Muscle of leg (tissue), 16 donors: ENCODE measurements at places on chromosomes 5 and 9. TPM values are rescaled to one million over a fixed set of nuclear protein-coding genes. Genes with fewer than 3 reads are reported as not detected.

Gene SPATA31E1
- not detected for total RNA-seq

Gene PCDHA7
- 0.13 TPM for total RNA-seq

Gene PGM5
- 61.0 TPM for total RNA-seq

Gene PCDHGB3
- 1.7 TPM for total RNA-seq

Gene MEIKIN
- not detected for total RNA-seq

Gene NUP214
- 21.2 TPM for total RNA-seq

Gene SPINK6
- not detected for total RNA-seq

Gene PPIC
- total RNA-seq: 24.3 TPM

Gene MELK
- 8.9 TPM for total RNA-seq

Gene ANKRD20A1
- 0.44 TPM for total RNA-seq

Gene ZNF474
- total RNA-seq: 0.66 TPM

Gene PCDHB16
- total RNA-seq: 2.1 TPM

Gene ZNF346
- total RNA-seq: 16.4 TPM

Gene TMEM174
- not detected for total RNA-seq

Gene PCDHGA9
- 3.8 TPM for total RNA-seq

Gene PCDHB13
- total RNA-seq: 1.9 TPM
